ENCODE measurements at places on chromosomes 13 and 19. TPM values are rescaled to one million over a fixed set of nuclear protein-coding genes. Genes with fewer than 3 reads are reported as not detected.

SPRED3 gene
- total RNA-seq = 1.6 TPM

GRCh38 chr19:40745402-40745780 lies 4.9 kb downstream of the ACTMAP start:
- no peak for DNase-seq

- DNase-seq = no peak
Measured at GRCh38 chr13:30850204-30850866, 55.7 kb upstream of the MEDAG start.

GRCh38 chr13:71169180-71169579 lies 697.8 kb downstream of the DACH1 start:
- no peak for DNase-seq

DNA sequence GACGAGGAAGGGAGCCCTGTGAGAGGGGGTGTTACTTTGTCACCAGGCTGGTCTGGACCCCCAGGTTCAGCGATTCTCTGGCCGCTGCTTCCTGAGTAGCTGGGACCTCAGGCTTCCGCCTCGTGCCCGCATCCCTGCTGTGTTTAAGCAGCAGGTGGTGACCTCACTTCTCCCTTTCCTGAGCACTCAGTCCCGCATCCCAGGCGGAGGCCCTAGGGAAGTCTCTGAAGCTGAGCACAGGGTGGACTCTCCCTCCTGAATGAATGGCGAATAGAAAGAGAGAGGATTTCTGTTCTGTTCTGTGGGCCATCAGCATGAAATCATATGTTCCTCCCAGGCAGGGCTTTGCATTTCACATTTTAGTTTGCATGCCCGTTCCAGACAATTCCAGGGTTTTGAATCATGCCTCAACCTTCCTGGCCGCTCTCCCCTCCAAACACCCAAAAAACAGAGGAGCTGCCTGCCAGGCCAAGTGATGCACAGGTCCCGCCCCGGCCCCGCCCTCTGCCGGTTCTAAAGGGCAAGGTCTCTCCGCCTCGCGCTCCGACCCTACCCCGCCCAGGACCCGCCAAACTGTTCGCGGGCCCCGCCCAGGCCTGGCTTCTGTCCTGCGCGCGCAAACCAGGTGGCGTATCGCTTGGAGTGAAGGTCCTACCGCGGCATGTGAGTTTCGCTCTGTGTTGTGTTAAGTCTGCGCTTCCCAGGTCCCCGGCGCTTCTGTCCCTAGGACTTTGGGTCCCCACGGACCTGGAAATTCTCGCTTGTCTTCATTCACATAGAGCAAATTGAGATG lies 35.1 kb upstream of the ZNF808 start:
- no peak for DNase-seq

DNA sequence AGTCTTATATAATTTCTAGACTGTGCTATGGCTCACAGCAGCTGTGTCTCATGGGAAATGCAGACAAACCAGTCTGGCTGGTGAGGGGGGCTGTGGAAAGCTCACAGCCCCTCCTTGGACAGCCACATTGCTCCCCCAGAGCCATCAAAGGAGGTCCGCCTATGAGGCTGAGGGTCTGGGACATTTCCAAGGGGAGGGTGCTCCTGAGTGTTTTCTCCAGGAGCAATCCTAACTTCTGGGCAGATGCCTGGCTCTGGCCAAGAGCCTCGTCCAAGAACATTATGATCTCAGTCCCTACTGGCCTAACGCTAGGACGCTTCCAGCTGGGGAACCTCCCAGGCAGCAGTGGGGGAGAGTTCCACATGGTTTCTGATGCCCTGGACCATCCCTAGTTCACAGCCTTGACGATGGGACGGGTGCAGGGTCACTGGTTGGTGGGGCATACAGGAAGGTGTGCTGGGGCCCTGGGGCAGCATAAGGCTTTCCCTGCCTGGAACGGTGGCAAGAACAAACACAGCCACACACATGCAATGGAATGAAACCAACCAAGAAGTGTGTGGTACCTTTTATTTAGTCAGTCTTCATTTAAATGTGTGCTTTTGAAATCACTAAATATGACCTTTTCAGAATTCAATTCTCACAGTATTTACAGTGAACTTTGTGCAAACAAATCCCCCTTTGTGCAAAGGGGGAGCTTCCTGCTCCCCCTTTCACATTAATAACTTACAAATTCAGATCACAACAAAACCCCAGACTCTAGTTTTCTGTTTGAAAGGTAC lies 60.6 kb downstream of the CDADC1 start:
- no peak for DNase-seq

- no peak for DNase-seq
Measured at GRCh38 chr13:57933606-57934005, 302.1 kb downstream of the PCDH17 start.

DNA sequence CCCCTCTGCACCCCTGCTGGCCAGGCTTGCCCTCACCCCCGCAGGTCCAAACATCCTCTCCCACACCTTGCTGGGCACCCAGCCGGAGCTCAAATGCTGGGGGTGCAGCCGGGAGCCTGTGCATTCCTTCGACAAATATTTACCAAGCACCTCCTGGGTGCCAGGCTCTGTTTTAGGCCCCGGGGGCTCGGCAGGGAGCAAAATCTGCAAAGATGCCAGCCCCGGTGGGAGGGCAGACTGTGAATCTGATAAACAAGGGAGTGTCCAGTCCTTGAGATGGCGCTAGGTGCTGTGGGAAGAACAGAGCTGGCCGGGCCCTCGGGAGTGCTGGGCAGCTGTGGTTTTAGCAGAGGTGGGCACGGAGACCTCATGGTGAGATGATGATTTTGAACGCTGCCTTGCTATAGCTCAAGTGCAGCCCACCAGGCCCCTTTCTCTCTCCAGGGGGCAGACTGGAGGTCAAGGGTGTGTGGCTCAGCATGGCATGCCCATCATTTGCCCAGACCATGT lies 10.6 kb downstream of the NFIX start:
- DNase-seq = no peak

ZNF112 gene
- total RNA-seq = not detected

DNA sequence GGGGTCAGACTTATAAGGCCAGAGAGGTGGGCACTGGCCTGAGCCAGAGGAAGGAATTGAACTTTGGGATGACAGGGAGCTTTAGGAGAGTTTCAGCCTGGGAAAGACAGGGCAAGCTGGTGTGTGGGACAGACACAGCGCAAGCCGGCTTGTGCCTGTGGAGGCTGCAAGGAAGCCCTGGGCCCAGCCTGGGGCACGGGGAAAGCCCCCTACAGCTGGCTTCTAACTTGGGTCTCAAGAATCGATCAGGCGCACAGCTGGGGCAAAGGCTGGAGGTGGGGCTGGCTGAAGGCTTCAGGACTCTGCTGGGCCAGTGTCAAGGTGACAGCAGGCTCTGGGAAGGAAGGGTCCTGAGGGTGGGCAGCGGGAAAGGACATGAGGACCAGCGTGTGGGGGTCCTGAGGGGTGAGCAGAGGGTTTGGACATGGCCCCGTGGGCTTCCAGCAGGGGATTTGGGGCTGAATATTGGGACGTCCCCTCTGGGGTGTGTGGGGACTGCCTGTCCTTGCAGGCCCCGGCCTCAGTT lies 3.0 kb downstream of the PTOV1 start:
- DNase-seq = no peak

TJP3 gene
- 13.4 TPM for total RNA-seq

PLIN4 gene
- not detected for total RNA-seq

GRCh38 chr13:89897681-89898080 lies 1449.8 kb upstream of the MIR17HG start:
- DNase-seq = no peak
